Ascending aorta (tissue), 2 donors: ENCODE measurements at places on chromosomes 12 and 14.
A peak's percentile ranks its signal among the peaks of the same experiment; 100 is the strongest.

DNA sequence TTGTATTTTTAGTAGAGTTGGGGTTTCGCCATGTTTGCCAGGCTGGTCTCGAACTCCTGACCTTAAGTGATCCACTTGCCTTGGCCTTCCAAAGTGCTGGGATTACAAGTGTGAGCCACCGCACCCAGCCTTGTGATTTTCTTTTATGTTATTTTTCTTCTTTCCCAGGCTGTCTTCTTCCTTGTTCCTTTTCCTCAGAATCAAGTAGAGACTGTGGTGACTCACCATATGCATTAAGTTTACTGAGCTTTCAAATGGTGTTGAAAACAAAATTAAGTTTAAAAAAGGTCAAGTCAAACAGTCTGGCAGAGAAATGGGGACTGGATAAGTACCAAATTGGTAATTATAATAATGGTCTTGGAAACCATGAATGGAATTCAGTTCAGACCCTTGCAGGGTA, 5.7 kb downstream of the ARPC3 start:
- H3K4me3 ChIP-seq, result no peak overlapping the region
- no peak for DNase-seq
- H3K27me3 ChIP-seq, result no peaks in the 10 kb centered on the region

DNA sequence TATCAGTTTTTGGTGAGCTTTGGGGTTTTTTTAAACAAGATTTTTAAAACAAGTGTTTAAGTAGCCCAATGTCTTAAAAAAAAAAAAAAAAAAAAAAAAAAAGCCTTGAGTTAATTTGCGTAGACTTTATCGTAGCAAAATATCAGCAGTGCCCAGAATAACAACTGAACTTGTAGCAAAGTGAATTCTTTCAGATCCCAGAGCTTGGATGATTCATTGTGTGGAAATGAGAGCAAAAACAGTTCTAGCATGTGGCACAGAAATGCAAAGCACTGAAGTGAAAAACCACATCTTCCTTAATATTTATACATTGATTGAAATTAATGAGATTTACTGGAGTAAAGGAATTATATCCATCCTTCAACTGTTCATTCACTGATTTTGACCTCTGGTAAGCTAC, 258.1 kb downstream of the EGLN3 start:
- H3K27me3 ChIP-seq, result no peaks in the 10 kb centered on the region
- no peaks in the 10 kb centered on the region for H3K36me3 ChIP-seq
- no peak overlapping the region for H3K27ac ChIP-seq

DNA sequence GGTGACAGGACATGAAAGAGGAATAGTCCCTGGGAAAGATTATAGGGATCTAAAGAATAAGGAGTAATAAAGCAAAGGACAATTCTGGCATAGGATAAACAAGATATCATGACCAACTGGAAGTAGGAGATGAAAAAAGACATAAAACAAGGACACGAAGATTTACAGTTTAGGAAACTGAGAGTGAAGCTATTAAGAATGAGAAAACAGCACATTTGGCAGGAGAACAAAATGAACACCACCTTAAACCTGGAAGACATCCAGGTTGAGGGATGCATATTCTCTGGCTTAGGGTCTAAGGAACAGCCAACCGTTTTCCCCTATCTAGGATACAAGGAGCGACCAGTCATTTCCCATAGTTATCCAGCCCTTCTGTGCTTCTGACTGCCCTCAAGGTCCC, 1.9 kb downstream of the TRIP11 start:
- peak overlapping the region; percentile 75 for H3K4me3 ChIP-seq
- no peak for DNase-seq
- peaks cover 37% of the 10 kb centered on the region for H3K4me1 ChIP-seq
- no peaks in the 10 kb centered on the region for H3K27me3 ChIP-seq

DNA sequence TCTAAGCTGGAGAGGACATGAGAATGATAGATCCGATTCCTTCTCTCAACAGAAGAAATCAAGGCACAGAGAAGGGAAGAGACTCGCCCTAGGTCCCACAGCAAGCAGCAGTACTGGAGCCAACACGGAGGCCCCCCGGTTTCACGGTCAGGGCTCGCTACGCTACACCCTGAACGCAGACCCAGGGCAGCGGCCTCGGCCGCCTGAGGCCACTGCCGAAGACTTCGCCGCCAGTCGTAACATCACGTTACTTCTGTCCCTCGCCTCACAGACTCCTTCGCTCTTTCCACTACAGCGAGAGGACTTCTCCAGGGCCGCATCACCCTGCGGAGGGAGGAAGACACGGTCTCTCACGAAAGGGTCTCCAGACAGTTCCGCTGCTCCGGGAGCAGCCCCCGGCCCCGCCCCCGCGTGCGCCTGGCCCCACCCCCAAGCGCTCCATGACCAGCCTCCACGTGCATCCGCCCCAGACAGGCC, 411 bp upstream of the DCAF4 start:
- H3K4me1 ChIP-seq, result peaks cover 5% of the 10 kb centered on the region
- H3K27ac ChIP-seq, result peak overlapping the region; percentile 71
- peak overlapping the region; percentile 60 for H3K4me3 ChIP-seq
- DNase-seq, result no peak
- H3K36me3 ChIP-seq, result no peaks in the 10 kb centered on the region

- no peaks in the 10 kb centered on the region for H3K27me3 ChIP-seq
- no peaks in the 10 kb centered on the region for H3K36me3 ChIP-seq
Observed at GRCh38 chr12:130633771-130634170, 82.3 kb downstream of the RIMBP2 start.

- no peak overlapping the region for H3K4me3 ChIP-seq
- no peaks in the 10 kb centered on the region for H3K27me3 ChIP-seq
- H3K36me3 ChIP-seq, result no peaks in the 10 kb centered on the region
- H3K27ac ChIP-seq, result no peak overlapping the region
- no peak for DNase-seq
- no peaks in the 10 kb centered on the region for H3K4me1 ChIP-seq
Observed at GRCh38 chr12:42923583-42923982, 334.0 kb upstream of the PRICKLE1 start.

DNA sequence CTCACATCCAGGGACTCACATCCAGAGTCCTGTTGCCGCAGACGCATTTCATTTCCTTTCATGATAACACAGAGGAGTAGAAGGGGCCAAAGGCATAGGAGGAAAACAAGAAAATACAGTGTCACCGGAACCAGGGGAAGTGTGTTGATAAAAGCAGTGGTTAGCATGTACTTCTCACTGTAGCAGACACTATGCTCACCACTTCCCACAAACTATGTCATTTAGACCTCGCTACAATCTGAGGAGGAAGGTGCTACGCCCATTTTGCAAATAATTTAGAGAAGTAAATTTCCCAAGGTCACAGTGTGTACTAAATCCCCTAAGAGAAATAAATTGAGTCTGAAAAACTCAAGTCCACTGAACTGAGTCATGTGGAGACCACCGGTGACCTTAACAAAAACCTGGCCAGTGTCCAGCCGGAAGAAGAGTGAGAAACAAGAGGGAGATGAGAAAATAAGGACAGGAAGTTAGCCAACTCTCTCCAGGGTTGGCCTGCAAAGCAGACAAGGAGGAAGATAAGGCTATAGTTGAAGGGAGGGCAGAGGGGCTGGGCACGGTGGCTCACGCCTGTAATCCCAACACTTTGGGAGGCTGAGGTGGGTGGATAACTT, 25.8 kb upstream of the TMCC3 start:
- H3K4me1 ChIP-seq, result no peaks in the 10 kb centered on the region
- peak; percentile 28 for DNase-seq
- no peak overlapping the region for H3K4me3 ChIP-seq
- no peaks in the 10 kb centered on the region for H3K36me3 ChIP-seq

- no peak for DNase-seq
- no peak overlapping the region for H3K4me3 ChIP-seq
- no peaks in the 10 kb centered on the region for H3K27me3 ChIP-seq
- peaks cover 4% of the 10 kb centered on the region for H3K4me1 ChIP-seq
Observed at GRCh38 chr12:106149096-106149784, 10.5 kb upstream of the NUAK1 start.

DNA sequence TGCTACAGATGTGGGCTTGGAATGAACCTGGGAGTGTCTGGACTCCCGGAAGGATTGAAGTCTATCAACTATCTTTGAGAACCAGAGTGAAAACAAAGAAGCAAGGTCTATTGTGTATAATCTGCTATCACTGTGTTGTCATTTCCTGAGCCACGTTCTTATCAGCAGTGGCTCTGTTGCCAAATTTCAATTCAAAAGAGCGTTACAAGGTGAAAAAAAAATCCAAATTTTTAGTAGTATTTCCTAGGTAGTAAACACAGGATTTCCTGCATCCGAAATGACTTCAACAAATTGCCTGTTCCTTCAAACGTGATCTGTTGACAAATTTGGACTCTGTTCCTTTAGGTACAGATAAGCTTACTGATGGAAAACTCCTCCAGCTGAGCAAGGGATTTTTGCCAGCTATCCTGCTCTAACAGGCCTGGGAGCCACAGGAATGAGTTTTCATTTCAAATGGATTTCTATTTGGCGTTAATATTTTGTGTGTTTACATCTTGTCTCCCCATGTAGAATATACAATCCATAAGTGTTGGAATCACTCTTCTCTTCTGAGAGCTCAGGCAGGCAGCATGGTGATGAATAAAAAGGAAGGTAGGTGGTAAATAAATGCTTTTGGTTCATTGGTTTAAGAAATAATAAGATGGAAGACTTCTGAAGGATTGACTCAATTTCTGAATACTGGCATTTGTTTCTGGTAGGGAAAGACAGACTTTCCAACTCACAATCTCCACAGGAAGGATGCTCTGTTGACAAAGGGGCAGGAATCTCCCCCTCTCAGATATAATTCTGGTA, 58.5 kb downstream of the GPR135 start:
- no peak overlapping the region for H3K4me3 ChIP-seq
- H3K36me3 ChIP-seq, result no peaks in the 10 kb centered on the region
- H3K27ac ChIP-seq, result peak overlapping the region; percentile 52

DNA sequence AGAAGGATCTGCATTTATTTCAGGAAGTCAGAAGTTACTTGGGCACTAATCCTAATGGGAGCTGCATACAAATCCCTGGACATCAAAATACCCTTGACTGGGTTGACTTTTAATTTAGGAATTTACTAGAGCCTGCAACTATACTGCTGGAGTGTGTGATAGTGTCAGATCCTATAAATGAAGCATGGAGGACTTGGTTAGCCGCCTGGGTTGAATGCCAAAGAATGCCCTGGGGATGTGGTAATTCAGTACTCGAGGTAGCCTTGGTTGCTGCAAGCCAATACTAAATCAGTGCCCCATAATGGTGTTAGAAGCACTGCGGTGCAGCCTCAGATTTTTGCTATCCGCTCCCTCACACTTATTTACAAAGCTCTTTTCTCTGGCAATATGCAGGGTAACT, 184.9 kb downstream of the CAPZA3 start:
- no peaks in the 10 kb centered on the region for H3K27me3 ChIP-seq
- DNase-seq, result no peak
- H3K4me3 ChIP-seq, result no peak overlapping the region
- no peak overlapping the region for H3K27ac ChIP-seq
- H3K36me3 ChIP-seq, result no peaks in the 10 kb centered on the region
- no peaks in the 10 kb centered on the region for H3K4me1 ChIP-seq

DNA sequence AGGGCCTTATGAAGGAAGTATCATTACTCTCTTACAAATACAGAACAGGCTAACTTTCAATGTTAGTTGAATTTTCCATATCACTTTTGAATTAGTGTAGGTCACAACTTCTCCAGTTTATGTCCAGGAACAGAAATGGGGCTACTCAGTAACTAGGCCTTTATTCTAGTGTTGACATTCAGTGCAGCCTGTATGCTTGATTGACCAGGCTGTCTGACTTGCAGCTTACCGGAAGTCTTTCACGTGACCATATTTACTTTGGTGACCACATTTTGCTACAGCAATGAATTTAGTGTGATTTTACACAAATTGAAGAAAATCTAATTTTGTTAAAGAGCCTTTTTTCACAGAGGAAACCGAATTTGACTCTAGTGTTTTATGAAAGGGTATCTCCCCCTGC, 12.4 kb downstream of the MTERF2 start:
- H3K27ac ChIP-seq, result no peak overlapping the region
- H3K36me3 ChIP-seq, result peaks cover 22% of the 10 kb centered on the region
- H3K4me3 ChIP-seq, result no peak overlapping the region
- DNase-seq, result no peak

DNA sequence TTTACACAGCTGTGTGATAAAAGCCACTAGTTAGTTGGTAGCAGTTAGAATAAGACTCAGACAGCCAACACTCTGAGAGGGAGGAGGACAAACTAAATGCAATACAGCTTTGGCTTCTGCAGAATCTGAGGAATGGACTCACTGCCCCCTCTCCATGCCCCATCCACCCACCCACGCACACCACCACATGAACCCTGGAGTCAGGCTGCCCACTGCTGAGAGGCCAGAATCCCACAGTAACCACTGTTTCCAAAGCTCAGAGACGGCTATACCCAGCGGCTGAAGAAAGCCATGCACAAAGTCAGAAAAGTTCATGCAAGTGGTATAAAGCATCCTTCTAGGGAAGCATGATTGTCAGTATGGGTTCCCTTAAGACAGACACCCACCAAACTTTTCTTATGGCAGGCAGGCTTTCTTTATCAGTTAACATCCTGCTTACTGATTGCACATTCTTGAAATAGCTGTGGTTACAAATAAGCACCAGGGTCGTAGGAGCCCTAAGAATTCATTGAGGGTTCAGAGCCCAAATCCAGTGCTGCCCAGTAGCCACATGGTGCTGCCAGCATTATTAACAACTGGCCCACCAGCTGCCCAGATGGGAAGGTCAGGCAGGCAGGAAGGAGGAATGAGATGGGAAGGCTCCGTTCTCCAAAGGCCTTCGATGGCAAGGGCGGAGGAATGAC, 61.5 kb downstream of the NT5DC3 start:
- no peak for DNase-seq
- no peak overlapping the region for H3K4me3 ChIP-seq
- no peaks in the 10 kb centered on the region for H3K27me3 ChIP-seq

DNA sequence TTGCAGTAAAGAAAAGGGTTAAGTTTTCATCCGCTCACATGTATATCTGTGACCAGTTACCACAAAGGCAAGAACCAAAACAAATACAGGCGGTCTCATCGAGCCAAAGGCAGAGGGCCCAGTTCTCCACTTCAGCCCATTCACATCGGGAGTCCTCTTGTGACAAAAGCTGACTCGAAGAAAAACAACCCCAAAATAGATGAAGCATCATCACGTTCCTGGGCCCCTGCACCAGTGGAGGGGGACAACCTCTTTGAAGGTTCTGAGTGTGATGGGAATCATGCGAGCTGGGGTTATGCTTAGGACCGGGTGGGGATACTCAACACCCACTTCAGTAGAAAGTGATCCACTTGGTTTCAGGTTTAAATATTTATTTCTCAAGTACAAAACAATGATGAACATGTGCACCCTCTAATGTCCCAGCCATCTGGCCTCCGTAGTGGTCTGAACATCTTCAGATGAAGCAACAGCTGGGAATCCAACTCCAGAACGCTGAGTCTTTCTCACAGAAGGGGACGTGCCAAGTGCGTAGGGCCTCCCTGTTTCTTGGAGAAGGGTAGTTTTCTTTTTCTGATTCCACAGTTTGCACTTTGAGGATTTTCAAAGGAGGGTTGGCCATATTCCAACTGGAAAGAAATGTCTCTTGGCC, 8.4 kb downstream of the GSC start:
- H3K36me3 ChIP-seq, result no peaks in the 10 kb centered on the region
- no peaks in the 10 kb centered on the region for H3K4me1 ChIP-seq
- H3K27me3 ChIP-seq, result no peaks in the 10 kb centered on the region

DNA sequence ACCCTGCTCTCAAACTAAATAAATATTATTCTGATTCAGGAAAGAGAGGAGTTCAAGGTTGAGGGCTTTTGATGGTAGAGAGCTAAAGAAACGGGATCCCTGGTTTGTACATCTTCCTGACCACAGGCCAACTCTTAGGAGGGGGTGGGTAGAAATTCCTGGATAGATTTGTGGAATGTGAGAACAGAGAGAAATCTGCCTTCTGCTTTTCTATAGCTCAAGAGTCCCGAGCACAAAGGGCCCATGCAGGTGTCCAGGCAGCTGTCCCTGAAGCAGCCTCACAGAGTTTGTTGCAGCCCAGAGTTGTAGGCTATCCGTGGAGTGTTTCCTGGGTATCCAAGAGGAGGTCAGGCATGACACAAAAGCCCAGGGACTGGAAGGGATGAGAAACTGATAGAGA, 198.6 kb downstream of the BCAT1 start:
- H3K27me3 ChIP-seq, result no peaks in the 10 kb centered on the region
- no peaks in the 10 kb centered on the region for H3K36me3 ChIP-seq
- no peak overlapping the region for H3K4me3 ChIP-seq
- no peak for DNase-seq
- H3K27ac ChIP-seq, result no peak overlapping the region
